Activated CD8-positive, alpha-beta memory T cell treated with anti-CD3 and anti-CD28 coated beads, Interleukin-2, amount 50 U/mL, for 48 hours (primary cell): ENCODE measurements at places on chromosomes 11 and 22.

- DNase-seq = no peak
Measured at GRCh38 chr11:4190098-4190497, 95.5 kb downstream of the RRM1 start.

DNA sequence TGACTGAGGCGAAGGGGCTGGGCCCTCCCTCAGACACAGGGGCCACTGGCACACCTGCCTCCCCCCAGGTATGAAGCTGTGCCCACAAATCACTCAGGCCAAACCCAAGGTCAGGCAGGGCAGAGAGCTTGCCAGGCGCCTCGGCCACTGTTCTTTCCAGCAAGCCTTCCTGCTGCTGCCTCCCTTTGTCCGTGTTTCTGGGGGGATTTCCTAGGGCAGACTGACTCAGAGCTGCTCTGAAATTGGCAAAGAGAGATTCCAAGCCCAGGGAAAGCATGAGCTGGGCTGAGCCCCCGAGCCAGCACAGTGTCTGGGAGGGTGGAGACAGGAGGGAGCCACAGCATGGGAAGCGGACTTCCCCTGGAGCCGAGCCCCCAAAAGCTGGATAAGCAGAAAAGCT lies 33.2 kb downstream of the PPP2R1B start:
- DNase-seq = no peak

DNA sequence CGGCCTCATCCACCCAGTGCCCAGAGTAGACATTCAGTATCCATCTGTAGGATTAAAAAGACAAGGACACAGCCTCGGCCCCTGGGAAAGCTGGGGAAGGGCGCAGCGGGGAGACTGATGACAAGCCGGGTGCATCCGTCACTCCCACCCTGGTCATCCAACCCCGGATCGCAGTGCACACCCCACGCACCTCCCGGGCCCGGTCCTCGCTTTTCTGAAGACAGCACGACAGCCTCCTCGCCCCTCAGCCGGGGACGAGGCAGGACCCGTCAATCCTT lies 1.1 kb downstream of the FCHSD2 start:
- peak; percentile 69 for DNase-seq

DNA sequence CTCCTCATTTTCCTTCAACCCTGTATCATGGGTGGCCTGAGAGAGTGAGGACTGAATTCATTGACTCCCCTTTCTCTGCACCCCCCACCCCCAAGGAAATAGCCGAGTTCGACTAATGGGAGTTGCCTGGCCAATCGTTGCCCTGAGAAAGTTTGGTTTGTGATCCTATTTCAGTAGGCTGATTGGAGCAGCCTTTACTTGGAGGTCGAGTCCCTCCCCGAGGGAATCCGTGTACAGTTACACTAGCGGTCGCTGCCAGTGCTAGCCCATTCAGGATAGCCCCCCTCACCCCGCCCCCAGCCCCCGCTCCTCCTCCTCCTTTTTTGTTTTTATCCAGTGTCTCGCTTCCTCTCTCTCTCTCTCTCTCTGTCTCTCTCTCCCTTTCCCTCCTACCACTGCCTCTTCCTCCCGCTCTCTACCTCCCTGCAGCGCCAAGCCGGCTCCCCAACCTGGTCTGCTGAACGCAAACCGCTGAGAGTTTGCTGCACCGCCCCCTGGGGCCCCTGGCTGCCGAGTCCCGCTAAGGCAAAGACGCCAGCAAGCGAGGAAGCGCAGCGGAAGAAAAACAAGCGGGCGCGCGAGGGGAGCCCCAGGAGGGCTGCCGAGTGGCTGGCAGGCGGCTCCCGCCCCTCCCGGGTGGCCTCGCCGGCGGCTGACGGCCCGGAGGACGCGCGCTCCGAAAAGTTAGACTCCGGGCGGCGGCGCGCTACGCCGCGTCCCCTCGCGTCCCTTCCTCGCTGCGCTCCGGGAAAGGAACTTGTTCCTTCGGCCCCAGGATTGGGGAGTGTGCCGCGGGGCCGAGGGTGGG lies at the start of gene GRAMD1B:
Gene GRAMD1B, plus strand, starts transcription at position 357 of the 808 bp plus-strand sequence. CDS start 524 bp downstream, outside the sequence.
- DNase-seq = peak; percentile 87

GRCh38 chr11:129598378-129598777 lies 217.3 kb upstream of the TMEM45B start:
- DNase-seq = no peak

DNA sequence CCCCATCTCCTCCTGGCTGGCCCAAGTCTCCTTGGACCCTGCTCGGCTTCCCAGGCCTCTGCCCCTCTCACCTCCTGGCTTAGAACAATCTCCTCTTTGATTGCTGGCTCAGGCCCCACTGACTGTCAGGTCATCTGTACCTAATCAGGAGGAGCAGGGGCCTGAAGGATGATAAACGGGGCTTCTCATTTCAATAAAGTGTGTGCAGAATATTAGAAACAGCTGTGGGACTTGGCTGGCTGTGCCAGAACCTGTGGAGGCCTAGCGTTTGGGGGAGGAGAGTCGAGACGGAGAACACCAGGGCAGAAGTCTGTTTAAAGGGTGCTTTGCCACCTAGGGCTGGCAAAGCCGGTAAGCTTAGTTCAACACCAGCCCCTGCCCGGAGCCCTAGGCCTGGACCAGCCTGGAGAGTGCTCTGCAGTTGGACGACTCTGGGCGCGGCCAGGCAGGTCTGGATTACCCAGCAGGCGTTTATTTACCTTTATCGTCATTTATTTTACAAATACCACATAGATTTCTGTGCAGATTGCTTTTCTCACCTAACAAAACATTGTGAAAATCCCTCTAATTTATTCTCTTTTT lies 10.1 kb upstream of the VSIG10L2 start:
- DNase-seq = no peak

- no peak for DNase-seq
Measured at GRCh38 chr11:12220305-12220704, 109.9 kb downstream of the MICAL2 start.

GRCh38 chr11:74581954-74582547 lies 10.3 kb upstream of the POLD3 start:
- DNase-seq = no peak

DNA sequence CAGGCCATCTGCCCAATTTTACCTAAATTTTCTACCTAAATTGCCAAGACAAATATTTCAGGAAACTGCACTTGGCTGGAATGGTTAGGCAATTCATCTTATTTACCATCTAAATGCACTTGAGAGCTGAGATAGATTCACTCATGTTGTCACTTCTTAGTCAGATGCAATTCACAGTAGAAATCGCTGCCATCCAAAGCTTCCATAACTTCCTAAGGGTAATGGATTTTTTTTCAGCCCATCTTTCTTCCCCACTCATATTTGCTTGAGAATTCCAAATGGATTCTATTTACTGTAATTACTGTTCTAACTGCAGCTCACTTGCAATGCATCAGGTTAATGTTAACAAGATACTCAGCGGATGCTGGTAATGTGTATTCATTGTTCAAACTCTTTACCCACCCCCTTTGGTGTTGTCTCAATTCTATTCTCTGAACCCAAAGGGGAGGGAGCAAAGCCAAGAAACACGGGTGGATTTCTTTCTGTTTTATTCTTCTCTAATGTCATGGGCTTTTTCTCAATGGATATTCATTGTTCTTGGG lies 96.0 kb downstream of the TENM4 start:
- no peak for DNase-seq

GRCh38 chr11:2277008-2277346 lies 6.6 kb upstream of the ASCL2 start:
- no peak for DNase-seq
